ENCODE measurements at places on chromosomes 3 and 15.

- no peak for DNase-seq
Observed at GRCh38 chr15:74913041-74913440, 6.4 kb upstream of the FAM219B start.

DNA sequence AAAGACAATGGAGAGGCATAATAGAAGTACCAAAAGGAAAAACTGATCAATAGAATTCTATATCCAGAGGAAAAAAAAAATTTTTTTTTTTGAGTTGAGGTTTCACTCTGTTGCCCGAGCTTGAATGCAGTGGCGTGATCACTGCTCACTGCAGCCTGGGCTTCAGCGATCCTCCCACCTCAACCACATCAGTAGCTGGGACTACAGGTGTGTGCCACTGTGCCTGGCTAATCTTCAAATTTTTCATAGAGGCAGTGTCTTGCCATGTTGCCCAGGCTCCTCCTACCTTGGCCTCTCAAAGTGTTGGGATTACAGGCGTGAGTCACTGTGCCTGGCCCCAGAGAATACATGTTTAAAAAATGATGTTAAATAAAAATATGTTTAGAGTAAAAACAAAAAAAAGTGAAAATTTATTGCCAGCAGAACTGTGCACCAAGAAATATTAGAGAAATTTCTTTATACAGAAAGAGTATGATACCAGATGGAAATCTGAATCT, 154.3 kb upstream of the ZBTB20 start:
- DNase-seq, result no peak

DNA sequence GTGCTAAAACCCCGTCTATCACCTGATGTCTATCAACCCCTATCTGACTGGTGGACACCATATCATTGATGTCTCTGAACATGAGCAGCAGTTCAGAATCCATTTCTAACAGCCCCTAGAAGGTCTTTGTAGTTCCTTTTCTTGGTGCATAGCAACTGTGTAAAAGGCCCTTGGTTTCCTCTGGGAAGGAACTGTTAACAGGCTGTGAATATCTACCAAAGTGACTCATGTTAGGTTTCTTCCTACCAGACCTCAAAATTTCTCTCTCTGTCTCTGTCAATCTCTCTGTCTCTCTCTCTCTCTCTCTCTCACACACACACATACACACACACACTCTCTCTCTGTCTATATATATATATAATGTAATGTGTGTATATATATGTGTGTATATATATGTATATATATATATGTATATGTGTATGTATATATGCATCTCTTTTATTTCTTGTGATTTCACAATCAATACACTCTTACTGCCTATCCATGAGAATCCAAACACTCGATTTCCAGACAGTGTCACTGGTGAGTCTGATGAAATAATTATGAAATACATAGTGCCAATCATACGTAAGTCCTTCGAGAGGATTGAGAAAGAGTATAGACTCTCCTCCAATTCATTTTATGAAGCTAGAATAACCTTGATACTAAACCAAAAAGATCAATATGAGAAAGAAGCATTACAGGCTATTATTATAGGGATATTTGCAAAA, 335.9 kb upstream of the SLCO3A1 start:
- DNase-seq, result no peak

GRCh38 chr15:101406036-101406435, 83.5 kb downstream of the PCSK6 start:
- DNase-seq, result no peak
